Suprapubic skin (tissue), 4 donors: ENCODE measurements at places on chromosomes 16 and 17. TPM values are rescaled to one million over a fixed set of nuclear protein-coding genes. Genes with fewer than 3 reads are reported as not detected.

The MYCBPAP gene
- 4.6 TPM for total RNA-seq

The LGALS9C gene
- total RNA-seq = not detected

The SLC6A2 gene
- total RNA-seq = 24.8 TPM

The MYH2 gene
- not detected for total RNA-seq
